Hematopoietic multipotent progenitor cell treated with erythropoietin and hydrocortisone succinate and interleukin-3 and kit ligand, for 6 days (in vitro differentiated cells): ENCODE measurements at places on chromosomes 2 and 18.
A peak's percentile ranks its signal among the peaks of the same experiment; 100 is the strongest.

DNA sequence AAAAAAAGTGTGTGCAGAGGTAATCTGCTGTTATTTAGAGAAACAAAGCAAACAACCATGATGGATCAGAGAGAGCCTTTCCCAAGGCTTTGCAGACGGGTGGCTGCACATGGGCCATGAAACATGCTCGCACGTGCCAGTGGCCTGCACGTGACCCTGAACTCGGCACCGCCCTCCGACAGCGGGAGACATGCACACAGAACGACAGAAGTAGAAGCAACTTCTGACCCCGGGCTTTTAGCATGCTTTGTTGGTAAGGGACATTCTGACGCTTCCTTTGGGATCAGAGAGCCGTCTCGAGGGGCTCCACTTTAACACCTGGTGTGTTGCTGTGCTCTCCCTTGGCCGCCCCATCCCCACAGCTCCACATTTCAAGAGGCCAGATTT, 112.5 kb downstream of the KCNF1 start:
- no peak for DNase-seq

- DNase-seq, result peak; percentile 35
These were observed 24.9 kb upstream of the YWHAQ start for GRCh38 chr2:9655441-9656269.

DNA sequence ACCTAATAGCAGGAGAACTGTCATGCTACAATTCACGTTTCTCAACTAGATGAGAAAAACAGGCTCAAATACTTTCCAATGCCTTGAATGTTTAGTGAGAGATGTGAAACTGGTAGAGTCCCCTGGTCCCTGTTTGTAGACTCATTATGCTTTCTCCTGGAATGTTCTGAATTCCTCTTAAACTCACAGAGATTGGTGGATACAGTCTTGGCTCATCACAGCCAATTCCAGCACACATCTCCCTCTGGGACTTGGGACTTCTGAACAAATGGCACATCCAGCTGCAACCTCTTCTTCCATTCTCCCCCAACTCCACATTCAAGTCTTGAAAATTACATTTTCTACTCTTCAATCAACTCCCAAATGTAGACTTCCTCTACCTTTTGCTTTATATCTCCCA, 58.4 kb upstream of the NT5C1B start:
- no peak for DNase-seq

DNA sequence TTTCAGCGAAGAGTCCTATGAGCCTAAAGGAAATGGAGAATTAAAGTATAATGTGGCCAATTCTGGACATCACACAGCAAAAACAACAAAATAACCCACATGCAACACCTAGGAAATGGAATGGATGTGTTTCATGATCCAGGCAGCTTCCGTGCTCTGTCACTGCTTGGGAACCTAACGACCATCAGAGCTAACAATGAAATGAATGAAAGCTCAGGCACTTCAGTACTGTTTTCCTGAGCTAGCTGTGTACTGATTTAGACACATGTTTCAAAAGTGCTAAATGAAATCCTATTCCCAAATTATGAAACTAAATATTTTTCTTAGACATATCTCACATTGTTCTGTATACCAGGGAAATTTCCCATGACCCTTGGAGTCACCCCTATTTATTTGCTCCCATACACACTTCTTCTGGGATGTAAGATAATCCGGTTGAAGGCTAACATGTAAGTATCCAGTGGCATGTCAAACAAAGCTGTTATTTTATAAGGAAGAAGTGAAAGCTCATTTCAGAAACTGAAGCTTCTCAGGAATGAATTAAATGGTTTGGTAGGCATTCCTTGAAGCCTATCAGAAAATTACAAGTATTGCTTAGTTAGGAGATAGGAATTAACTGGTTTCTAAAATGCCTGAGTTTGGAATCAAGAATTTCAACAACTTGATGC, 108.5 kb upstream of the RND3 start:
- DNase-seq, result no peak

DNA sequence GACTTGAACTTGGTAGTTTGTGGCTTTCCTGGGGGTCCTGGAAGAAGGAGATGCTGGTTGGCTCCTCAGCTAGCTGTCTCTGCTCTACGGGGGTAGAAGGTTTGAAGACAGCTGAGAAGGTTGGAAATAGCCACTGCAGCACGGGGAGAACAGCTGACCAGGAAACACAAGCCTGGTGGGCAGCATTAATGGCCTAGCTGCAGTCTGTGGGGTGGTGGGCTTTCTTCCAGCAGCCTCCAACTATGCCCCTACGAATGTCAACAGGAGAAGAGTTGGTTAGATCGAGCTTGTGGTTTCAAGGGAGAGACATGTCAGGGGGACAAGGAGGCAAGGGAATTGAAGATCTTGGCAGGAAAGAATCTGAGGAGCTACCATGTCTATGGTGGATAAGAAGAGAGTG, 38.9 kb downstream of the PMAIP1 start:
- DNase-seq, result no peak
